ENCODE measurements at places on chromosomes 3 and 15.

DNA sequence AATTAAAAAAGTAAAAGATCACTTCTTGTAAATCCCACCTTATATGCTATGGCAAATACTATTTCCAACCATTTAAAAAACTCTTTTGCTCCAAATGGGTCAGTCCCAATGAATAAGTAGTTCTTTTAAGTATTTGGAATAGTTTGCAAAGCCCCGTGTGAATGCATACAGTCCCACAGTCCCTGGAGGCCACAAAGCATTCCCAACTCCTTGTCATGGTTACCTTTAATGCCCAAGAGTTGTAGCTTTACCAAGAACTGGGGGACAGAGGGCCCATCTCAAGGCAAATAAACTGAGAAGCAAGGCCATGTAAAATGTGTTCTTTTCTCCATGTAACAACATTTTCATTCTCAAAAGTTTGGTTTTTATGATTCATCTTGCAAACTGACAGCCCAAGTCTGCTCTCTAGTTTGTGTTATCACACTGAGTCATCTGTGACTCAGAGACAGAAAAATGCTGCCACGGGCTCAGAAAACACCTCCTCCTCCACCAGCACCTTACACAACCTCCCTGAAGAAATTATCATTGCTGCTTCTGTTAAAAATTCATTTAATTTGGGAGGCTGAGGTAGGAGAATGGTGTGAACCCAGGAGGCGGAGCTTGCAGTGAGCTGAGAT is 336.2 kb downstream of the ERC2 start:
- no peak for DNase-seq

DNA sequence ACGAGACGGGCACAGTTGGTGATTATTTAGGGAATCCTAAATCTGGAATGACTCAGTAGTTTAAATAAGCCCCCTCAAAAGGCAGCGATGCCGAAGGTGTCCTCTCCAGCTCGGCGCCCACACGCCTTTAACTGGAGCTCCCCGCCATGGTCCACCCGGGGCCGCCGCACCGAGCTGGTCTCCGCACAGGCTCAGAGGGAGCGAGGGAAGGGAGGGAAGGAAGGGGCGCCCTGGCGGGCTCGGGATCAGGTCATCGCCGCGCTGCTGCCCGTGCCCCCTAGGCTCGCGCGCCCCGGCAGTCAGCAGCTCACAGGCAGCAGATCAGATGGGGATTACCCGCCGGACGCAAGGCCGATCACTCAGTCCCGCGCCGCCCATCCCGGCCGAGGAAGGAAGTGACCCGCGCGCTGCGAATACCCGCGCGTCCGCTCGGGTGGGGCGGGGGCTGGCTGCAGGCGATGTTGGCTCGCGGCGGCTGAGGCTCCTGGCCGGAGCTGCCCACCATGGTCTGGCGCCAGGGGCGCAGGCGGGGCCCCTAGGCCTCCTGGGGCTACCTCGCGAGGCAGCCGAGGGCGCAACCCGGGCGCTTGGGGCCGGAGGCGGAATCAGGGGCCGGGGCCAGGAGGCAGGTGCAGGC is 318.0 kb downstream of the FGF12 start:
- no peak for DNase-seq

GRCh38 chr3:177499779-177500423 is 302.6 kb upstream of the TBL1XR1 start:
- DNase-seq = no peak

DNA sequence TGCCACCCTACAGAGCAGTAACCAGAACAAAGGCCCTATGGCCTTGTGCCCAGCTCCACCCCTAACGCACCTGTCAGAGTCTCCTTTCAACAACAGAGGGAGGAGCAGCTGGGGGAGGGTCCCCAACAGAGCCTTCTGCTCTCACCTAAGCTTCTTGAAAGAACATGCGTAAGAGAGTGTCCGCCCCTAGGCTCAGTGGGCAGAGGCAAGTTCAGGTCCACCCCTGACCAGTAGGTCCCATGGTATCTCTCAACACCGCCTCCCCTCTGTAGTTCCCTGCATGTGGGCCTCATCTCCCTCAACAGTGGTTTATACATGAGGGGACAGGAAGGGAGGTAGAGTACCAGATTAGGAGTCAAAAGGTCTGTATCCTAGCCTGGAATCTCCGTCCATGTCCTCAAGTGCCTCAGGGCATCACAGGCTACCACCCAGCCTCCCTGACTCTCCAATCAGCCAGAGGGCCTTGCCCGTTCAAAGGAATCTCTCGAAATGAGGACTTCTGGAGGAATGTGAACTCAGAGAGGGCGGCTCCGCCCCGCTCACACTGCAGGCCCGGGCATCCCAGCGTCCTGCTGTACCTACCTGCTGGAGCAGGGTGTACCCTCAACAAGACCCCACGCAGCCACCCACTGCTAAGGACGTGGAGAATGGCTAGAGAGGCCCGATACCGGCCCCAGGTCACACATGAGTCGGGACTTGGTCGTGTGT is 680 bp downstream of the POC1A start:
- peak; percentile 81 for DNase-seq

- DNase-seq = no peak
Measured at GRCh38 chr15:39493424-39494067, 87.3 kb upstream of the THBS1 start.
